ENCODE measurements at places on chromosomes 7 and 10.

GRCh38 chr10:43177595-43177994 lies 39.4 kb downstream of the CSGALNACT2 start:
- no peak for DNase-seq

DNA sequence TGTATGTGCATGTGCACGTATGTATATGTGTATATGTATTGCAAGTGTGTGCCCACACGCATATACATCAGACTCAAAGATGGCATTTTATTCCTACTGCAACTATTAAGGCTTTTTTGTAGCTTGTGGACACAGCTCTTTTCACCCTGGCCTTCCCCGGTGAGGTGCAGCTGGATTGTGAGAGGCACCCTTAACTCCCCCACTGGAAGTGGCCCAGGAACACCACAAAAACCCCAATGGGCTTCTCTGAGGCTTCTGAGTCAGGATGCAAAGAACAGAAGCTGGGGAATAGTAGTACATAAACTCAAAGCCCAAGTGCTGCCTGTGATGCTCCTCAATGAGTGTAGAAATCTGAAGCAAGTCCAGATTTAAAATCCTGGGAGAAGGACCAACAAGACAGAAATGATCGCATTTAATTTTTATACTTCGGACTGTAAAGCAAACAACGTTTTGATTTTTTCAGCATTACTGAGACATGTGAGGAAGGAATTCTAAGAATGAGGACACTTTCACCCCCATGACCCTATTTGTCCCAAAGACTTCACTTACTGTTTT lies 369.2 kb upstream of the MGMT start:
- no peak for DNase-seq

GRCh38 chr7:156080596-156080995 lies 268.3 kb upstream of the SHH start:
- no peak for DNase-seq

- no peak for DNase-seq
Measured at GRCh38 chr7:25949736-25950487, 202.1 kb upstream of the NFE2L3 start.

DNA sequence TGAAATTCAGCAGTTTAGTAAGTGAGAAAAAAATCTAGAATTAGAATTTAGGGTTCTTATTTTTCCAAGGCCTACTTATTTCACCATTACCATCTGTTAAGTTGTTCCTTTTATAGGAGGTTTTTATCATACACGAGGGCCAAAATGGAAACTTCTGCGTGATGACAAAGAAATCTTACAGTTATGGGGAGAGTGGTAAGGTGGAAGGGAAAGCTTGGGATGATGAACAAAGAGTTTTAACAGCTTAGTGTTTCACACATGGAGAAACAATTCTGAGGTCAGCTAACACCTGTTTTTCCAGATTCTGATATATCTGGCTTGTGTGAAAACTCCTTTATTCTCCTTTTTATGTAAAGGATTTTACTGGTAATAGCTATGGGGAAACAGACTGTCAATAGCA lies 49.8 kb upstream of the SEMA3C start:
- DNase-seq = no peak

- DNase-seq = no peak
Measured at GRCh38 chr7:135911099-135911498, 66.1 kb downstream of the MTPN start.

GRCh38 chr10:103967448-103968071 lies 620 bp downstream of the SLK start:
- no peak for DNase-seq

GRCh38 chr10:124389613-124390361 lies 28.9 kb downstream of the OAT start:
- DNase-seq = no peak

GRCh38 chr7:130881091-130881798 lies 147.2 kb upstream of the KLF14 start:
- DNase-seq = no peak

DNA sequence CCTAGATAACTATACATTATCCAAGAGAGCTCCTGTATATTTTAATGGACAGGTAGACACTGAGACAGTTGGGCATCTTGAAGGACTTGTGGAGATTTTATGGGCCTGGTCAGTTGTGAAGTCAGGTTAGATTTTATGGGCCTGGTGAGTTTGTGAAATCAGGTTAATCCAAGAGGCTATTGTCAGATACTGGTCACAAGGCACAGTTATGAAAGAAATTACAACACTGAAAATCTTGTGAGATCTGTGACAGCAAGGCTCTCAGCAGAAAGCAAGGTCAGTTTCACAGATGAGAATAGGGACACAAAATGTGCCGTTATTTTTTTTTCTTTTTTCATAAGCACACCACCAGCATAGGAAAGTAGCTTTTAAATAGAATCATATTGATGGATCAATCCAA lies 167.6 kb downstream of the VTI1A start:
- DNase-seq = no peak

DNA sequence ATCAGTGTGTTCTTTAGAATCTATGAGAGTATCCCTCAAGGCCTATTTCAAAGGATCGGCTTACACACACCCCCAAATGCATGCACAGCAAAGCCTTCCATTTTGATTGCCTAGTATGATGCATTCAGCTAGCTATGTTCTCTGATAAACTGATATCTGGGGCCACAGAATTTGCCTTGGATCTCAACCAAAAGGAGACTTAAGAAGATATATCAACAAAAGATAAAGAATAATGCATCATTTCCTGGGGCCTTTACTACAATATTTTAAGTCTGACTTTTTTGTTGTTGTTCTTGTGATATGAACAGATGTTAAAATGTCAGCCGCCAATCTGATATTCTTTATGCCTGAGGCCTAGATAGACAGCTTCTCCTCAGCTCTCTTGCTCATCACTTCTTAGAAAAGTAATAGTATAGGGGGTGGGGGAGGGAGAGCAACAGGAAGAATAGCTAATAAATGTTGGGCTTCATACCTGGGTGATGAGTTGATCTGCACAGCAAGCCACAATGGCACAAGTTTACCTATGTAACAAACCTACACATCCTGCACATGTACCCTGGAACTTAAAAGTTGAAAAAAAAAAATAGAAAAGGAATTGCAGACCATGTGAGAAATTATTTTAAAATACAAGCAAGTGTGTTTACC lies 792.9 kb upstream of the GHITM start:
- no peak for DNase-seq

GRCh38 chr7:107833684-107834106 lies 30.7 kb upstream of the SLC26A3 start:
- DNase-seq = no peak

- no peak for DNase-seq
Measured at GRCh38 chr10:66996996-66997395, 71.2 kb downstream of the LRRTM3 start.

DNA sequence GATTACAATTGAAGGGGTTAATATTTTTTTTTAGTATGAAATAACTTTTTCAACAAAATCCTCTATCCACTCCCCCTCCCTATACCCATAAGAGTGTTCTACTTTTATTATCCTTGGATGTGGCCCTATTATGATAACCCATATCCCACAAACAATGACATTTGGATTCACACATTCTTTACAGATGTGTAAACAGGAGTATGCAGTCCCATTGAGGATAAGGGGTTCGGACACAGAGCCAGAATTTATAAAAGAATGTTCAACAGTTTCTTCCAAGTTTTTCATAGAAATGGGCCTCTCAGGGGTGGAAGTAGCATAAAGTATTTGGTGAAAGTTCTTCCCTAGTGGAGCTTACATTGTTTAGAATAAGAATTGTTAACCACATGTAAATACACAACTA lies 16.1 kb upstream of the PCLO start:
- no peak for DNase-seq

- DNase-seq = no peak
Measured at GRCh38 chr7:149225656-149226055, 13.8 kb upstream of the ZNF212 start.

- no peak for DNase-seq
Measured at GRCh38 chr10:79018521-79019011, 50.2 kb upstream of the ZMIZ1 start.

- no peak for DNase-seq
Measured at GRCh38 chr10:73828161-73828560, 16.8 kb upstream of the NDST2 start.

DNA sequence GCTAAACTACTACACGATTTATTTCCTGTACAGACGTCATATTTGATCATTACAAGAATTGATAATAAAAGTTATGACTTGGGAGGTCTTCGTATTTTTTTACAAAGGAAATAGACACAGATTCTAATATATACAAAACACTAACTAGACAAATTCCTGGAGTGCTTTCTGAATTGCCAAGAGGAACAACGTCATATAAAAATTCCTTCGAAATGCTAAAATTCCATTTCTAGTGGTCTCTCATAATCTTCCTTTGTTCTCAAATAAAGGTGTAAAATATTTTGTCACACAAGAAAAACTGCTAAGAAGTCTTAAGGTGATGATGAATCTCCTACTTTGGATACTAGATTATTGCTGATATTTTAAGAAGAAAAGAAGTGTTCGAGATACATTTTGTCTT lies 85.4 kb downstream of the CDK6 start:
- DNase-seq = no peak

- DNase-seq = no peak
Measured at GRCh38 chr10:106992055-106992454, 172.5 kb downstream of the SORCS1 start.

Data from stimulated activated naive CD4-positive, alpha-beta T cell (primary cell).